ENCODE measurements at places on chromosomes 7 and 10.

DNA sequence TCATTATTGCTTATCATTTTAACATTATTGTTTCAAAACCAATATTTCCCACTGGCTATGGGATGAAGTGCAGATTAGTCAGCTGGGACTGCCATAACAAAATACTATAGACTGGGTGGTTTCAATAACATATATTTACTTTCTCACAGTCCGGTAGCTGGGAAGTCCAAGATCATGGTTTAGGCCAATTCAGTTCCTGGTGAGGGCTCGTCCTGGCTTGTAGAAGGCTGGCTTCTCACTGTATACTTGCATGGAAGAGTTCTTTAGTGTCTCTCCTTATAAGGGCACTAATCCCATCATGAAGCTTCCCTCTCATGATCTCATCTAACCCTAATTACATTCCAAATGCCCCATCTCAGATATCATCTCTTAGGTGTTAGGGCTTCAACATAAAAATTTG is 101.3 kb downstream of the CHRM2 start:
- no peak for DNase-seq

DNA sequence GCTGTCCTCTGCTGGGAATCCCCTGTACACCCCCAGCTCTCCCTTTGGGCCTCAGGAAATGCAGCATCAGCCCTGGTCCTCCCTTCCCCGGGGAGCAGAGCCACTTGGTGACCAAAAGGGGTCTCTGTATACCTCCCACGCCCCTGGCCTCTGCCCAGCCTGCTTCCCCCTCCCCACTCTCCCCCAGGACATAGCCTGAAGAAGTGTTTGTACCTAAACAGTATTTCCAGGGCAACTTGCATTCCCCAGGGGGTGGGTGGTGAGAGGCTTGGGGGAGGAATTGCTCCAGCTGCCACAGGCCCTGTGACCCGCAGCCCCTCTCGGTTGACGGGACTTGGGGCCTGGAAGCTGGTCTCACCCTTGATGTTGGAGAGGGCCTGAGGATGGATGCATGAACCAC is 39.3 kb downstream of the TMEM270 start:
- no peak for DNase-seq

DNA sequence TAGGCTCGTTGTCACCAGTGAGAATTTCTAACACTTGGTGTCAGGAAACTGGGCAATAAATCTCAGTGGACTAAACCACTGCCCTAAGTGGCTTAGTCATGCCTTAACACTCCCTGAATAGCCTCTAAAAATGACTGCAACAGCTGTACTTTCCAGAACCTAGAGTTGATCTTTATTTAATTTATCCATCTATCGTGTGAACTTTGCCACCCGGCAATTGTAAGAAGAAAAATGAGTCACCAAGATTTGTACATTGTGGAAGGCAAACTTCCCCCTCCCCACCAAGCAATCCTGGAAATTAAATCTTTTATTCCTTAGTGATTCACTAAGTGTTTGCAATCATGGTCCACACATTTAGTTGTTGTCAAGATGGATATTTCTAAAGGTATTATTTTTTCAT is 47.1 kb downstream of the NXPH1 start:
- DNase-seq: no peak

DNA sequence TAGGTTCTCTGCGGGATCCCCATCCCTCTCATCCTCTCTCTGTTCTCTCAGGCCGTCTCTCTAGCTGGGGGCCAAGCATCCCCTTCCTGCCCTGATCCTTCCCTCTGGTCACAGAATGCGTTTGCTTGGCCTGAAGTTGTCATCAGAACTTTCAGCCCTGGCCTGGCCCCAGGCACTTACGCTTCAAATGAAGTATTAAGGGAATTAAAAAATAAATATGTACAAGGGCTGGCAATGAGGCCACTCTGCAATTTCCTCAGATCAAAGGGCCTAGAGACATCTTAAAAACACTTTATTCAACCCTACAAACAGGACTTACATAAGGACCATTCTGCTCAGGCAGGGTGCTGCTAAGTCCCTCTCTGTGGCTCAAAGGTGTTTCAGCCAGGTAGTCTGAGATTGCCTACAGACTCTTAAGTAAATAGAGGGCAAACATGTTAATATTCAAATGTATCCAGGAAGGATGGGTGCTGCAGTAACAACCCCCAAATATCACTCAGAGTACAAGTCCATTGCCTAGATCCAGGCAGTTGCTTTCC is 16.0 kb downstream of the SFTPD start:
- DNase-seq: no peak

DNA sequence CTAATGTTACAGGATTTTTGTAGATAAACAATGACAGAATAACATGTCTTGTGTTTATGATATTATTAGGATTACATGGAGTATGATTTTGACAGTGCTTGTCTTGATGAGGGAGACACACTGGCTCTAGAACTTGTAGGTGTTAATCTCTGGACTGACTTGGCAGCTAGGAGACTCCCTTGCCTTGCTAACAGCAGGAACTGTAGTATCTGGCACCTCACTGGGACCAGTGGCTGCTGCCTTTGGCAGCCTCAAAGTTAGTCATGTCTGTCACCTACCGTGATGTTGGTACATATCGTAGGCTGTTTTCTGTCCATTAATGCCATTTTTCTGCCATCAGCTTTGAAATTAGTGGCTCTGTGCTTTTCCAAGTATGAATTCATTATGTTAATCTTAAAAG is 261.5 kb downstream of the CDK14 start:
- DNase-seq: no peak

DNA sequence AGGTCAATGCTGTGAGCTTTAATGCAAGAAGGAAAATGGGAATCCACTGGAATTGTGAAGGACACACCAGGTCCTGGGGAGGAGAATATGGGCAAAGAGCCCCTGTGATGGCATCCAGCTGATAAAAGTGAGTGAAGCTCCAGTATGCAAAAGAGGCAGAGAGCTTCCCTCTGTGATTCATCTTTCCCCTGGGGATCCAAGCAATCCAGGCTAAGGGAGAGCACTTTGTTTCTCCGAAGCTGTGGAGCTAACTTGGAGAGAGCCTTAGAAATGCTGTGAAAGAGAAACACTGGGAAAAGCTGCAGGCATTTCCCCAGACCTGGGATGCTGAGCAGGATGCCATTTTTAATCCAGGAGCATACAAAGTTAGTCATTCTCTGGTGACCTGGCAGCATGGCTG is 489.5 kb downstream of the SH2D4B start:
- DNase-seq: peak; percentile 31

- peak; percentile 62 for DNase-seq
Observed at GRCh38 chr10:123862421-123863182, 29.0 kb downstream of the CPXM2 start.

DNA sequence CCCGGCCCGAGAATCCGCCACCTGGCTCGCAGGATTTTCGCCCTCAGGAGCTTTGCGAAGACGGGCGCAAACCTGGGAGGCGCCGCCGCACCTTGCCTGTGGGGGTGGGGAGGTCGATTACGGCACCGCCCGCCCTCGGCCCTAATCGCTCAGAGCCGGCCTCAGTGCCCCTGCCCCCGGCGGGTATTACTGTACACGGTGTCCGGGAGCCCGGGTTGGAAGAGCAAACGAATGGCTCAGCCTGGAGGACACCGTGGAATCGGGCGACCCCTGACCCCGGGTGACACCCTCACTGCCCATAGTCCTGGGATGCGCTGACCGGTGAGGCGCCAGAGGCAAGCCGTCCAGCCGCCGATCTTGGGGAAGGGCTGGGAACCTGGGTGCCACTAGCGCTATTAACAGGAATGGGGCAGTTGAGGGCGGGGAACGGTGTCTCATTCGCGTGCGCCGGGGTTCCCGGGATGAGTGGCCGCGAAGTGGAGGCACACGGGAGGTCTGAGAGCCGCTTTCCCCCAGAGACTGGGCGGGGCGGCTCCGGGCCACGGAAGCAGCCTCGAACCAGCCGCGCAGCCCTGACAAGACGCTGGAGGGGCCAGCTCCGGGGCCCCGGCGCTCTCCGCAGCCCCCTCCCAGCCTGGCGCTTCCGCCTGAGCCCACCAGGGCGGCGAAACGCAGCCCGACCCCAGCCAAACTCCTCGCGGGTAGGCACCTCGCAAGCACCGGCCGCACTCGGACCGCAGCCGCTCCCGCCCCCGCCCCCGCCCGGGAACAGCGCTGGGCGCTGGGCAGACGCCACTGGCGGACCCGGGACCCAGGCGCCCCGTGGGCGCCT is 167.5 kb downstream of the NRF1 start:
- DNase-seq: no peak

DNA sequence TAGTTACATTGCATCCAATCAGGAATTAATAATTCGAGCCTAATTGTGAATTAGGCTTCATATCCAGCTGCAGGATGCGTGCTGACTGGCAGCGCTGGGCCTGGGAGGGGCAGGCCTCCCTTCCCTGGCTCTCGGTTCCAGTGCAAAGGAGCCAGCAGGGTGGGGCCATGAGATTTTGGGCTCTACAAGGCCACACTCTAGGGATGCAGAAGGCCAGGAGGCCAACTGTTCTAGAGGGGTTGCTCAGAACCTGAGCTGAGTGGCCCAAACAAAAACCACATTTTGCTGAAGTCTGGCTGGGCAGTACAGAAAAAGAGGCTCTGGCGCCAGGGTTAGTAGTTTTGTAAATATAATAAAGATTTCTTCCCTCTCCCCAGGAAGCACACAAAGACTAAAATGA is 72.3 kb downstream of the CLEC2L start:
- DNase-seq: no peak

GRCh38 chr10:43214071-43214955 is 52.6 kb downstream of the RASGEF1A start:
- no peak for DNase-seq

- no peak for DNase-seq
Observed at GRCh38 chr7:157035302-157035701, 24.8 kb upstream of the MNX1 start.

DNA sequence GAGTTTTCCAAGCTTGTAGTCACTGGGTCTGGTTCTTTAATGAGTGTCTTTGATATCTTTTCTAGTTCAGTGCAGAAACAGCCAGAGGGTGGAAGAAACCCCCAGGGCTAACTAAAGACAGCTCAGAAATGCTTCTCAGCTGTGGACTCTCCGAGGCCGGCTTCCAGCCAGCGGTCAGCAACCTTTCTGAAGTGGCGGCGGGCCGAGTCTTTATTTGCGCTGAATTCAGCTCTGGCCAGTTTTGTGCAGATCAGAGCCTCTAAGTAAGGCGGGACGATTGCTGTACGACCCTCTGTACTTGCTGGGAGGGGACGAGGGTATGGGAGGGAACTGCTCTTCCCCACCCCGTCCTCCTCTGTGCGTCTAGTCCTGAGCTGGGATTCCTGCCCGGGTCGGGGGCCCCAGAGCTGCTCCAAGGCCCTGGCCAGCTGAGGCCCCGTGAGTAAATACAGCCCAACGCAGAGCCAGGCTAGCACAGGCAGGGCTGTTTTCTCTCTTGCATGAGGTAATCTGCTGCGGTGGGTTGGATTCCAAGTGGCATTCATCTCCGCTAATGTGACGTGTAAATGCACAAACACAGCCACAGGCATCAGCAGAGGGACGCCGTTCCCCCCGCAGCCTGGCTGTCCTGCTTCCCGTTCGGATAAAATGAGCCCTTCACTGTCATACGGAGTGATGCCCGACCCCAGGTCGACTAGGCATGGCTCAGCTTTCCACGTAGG is 159.8 kb downstream of the PIP4K2A start:
- DNase-seq: peak; percentile 37

DNA sequence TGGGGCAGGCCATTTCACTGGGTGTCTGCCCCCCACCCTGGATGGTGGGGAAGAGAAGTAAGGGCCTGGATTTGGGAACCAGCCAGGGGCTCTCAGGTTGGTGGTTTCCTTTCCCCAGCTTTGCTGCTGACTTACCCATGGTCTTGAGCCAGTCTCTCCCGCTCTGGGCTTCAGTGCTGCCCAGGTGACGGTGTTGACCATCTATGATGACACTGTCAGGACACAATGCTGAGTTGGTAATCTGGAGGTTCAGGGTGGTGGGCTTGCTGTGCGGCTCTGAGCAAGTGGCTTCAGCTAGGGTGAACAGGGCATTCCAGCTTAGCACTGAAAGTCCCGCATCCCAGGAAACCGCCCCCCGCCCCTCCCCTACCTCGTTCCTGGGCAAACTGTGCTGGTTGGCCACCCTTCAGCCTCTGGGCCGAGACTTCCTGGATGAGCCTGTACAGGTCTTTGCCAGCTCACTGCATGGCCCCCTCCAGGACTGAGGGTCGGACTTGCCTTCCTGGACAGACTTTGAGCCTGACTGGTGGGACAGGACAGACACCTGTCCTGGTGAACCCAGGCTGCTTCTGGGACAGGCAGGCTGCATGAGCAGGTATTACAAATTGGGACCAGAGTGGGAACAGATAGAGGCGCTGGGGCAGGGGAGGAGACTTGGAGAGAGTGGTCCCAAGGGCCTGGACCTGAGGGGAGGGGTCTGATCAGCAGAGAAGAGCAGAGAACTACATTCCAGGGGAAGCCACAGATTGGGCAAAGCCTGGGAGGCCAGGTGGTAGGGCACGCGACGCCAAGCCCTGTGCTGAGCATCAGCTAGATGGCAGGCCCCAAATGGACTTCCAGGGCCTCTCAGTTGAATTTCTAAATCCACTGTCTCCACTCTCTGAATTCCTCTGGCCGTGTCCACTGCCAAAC is 19.9 kb upstream of the ZMIZ1 start:
- DNase-seq: no peak
